Cardiac muscle cell (in vitro differentiated cells and primary cell): ENCODE measurements at places on chromosomes 1 and 21. TPM values are rescaled to one million over a fixed set of nuclear protein-coding genes. Genes with fewer than 3 reads are reported as not detected.

- peaks cover 27% of the 10 kb centered on the region for H3K4me1 ChIP-seq
- no peak overlapping the region for H3K4me3 ChIP-seq
- no peaks in the 10 kb centered on the region for H3K36me3 ChIP-seq
- DNase-seq: peak; percentile 48
- no peaks in the 10 kb centered on the region for H3K27me3 ChIP-seq
These were observed 44.6 kb downstream of the MAN1C1 start for GRCh38 chr1:25661043-25661815.

DNA sequence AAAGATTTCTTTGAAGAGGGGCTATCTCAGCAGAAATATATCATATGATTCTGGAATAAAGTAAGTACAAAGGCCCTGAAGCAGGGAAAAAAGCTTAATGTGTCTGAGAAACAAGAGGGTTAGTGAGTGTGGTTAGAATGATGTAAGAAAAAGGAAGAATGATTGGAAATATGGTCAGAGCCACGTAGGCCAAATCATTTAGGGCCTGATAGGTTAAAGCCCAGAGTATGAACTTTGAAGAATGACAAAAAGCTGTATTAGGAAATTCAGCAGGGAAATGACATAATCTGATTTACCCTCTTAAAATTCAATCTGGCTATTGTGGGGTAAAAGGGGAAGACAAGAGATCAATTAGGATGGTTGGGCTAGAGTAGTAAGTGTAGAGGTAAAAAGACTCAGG, 69.0 kb upstream of the MUTYH start:
- H3K4me3 ChIP-seq: no peak overlapping the region
- H3K36me3 ChIP-seq: no peaks in the 10 kb centered on the region
- H3K27me3 ChIP-seq: no peaks in the 10 kb centered on the region
- H3K4me1 ChIP-seq: no peaks in the 10 kb centered on the region

GRCh38 chr1:105485207-105485606, 1571.3 kb upstream of the PRMT6 start:
- H3K27ac ChIP-seq: no peak overlapping the region
- no peaks in the 10 kb centered on the region for H3K27me3 ChIP-seq
- no peaks in the 10 kb centered on the region for H3K36me3 ChIP-seq
- no peak for DNase-seq
- H3K4me3 ChIP-seq: no peak overlapping the region

GRCh38 chr1:26043765-26044164, 2.2 kb downstream of the SLC30A2 start:
- H3K27me3 ChIP-seq: peaks cover 55% of the 10 kb centered on the region
- no peaks in the 10 kb centered on the region for H3K36me3 ChIP-seq
- no peak for DNase-seq
- peaks cover 20% of the 10 kb centered on the region for H3K4me1 ChIP-seq

DNA sequence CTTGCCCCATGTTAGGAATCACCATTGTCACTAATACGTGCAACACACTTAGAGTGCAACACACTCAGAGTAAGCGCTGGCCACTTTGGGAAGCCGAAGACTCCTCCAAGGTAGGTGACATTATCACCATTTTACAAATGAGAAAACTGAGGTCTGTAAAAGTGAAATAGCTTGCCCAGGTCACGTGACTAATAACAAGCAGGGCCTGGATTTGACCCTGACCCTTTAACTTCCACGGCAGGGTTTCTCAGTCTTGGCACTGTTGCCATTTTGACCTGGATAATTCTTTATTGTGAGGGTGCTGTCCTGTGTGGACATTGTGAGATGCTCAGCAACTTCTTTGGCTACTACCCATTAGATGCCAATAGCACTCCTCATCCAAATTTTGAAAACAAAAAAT, 7.8 kb upstream of the GPR88 start:
- H3K27me3 ChIP-seq: peaks cover 4% of the 10 kb centered on the region
- no peak for DNase-seq
- H3K4me1 ChIP-seq: no peaks in the 10 kb centered on the region
- no peak overlapping the region for H3K27ac ChIP-seq
- no peak overlapping the region for H3K4me3 ChIP-seq
- no peaks in the 10 kb centered on the region for H3K36me3 ChIP-seq

- H3K27me3 ChIP-seq: no peaks in the 10 kb centered on the region
- no peak overlapping the region for H3K4me3 ChIP-seq
- peaks cover 14% of the 10 kb centered on the region for H3K4me1 ChIP-seq
- no peaks in the 10 kb centered on the region for H3K36me3 ChIP-seq
- DNase-seq: peak; percentile 57
- H3K27ac ChIP-seq: peak overlapping the region; percentile 90
These were observed 17.7 kb upstream of the S100A7 start for GRCh38 chr1:153478047-153478691.

- no peak overlapping the region for H3K4me3 ChIP-seq
- no peak overlapping the region for H3K27ac ChIP-seq
- H3K4me1 ChIP-seq: no peaks in the 10 kb centered on the region
- H3K36me3 ChIP-seq: no peaks in the 10 kb centered on the region
- H3K27me3 ChIP-seq: no peaks in the 10 kb centered on the region
- DNase-seq: no peak
These were observed 575.7 kb downstream of the NPHP4 start for GRCh38 chr1:5416518-5416917.

- no peak overlapping the region for H3K4me3 ChIP-seq
- DNase-seq: no peak
- H3K36me3 ChIP-seq: no peaks in the 10 kb centered on the region
- H3K4me1 ChIP-seq: no peaks in the 10 kb centered on the region
These were observed 79.5 kb downstream of the SMYD3 start for GRCh38 chr1:246427611-246428010.

INAVA gene
- 4.9 and 37.8 TPM in 2 replicates for total RNA-seq

KMO gene
- total RNA-seq: not detected in 2 replicates

AK2 gene
- 201 and 263 TPM in 2 replicates for total RNA-seq

CHIA gene
- total RNA-seq: not detected in 2 replicates

PRSS38 gene
- not detected in 2 replicates for total RNA-seq

SCNM1 gene
- 30.8 and 50.9 TPM in 2 replicates for total RNA-seq

CDKN2C gene
- 0.39 and 5.5 TPM in 2 replicates for total RNA-seq

SPRR5 gene
- total RNA-seq: not detected in 2 replicates
